HT1080 (cell line): ENCODE measurements at places on chromosomes 16 and 17. TPM values are rescaled to one million over a fixed set of nuclear protein-coding genes. Genes with fewer than 3 reads are reported as not detected.

Gene ZNF750
- total RNA-seq, result not detected in 2 replicates

Gene IFT20
- 48.6 and 63.8 TPM in 2 replicates for total RNA-seq

GRCh38 chr16:54628796-54629625 is 301.7 kb upstream of the IRX5 start:
- DNase-seq, result no peak

DNA sequence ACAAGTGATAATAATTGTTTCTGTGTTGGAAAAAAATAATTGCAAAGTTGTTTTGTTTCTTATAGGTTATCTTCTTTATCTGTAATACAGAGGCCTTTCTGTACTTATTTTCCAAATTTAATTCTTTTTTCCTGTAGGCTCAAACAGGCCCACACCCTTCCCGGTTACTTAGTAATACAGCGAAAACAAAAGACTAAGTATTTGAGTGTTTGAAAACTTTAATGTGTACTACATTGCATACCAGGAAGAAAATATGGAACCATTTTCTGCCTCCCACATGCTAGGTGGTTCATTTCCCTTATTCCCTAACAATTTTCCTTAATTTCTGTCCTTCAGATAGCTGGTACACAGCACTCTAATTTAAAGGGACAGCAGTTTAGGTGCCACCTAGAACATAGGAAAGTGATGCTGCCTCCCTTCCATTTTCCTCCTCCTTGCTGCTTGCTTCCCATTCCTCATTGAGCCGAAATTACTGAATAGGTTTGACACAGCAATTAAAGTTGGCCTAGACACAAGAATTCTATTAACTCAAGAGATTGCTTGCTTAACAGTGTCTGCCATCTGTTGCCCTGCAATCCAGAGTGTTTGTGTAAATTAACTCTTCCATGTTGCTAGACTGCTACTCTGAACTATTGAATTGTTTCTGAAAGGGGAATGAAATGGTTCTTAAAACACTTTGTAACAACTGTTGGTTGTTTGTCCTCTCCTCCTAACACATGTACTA is 24.2 kb downstream of the CYB5B start:
- no peak for DNase-seq

DNA sequence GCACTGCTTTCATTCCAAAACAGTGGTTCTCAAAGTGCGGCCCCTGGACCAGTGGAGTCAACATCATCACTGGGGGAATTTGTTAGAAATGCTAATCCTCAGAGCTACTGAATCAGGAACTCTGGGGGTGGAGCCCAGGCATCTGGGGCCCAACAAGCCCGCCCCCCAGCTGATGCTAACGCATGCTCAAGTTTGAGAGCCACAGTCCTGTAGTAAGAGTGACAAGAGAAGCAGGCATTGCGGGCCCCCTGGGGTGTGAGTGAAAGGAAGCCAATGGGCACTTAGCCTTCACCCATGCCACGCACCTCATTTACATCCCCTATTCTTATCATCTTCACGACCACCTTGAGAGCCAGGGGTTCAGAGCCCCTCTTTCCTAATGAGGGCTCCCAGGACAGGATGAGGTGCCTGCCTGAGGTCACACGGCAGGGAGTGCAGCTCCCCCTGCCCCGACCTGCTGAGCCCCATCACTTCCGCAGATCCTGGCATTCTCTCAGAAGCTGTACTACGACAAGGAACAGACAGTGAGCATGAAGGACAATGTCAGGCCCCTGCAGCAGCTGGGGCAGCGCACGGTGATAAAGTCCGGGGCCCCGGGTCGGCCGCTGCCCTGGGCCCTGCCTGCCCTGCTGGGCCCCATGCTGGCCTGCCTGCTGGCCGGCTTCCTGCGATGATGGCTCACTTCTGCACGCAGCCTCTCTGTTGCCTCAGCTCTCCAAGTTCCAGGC is 9.1 kb downstream of the CA4 start:
- DNase-seq, result no peak

Gene TPPP3
- not detected in 2 replicates for total RNA-seq

GRCh38 chr17:63365366-63366240 is 80.5 kb downstream of the CYB561 start:
- no peak for DNase-seq

Gene ZNF594
- 6.4 and 8.1 TPM in 2 replicates for total RNA-seq

Gene BCAR1
- 81.0 and 92.8 TPM in 2 replicates for total RNA-seq

Gene CA5A
- not detected in 2 replicates for total RNA-seq

GRCh38 chr16:27980919-27981700 is 82.4 kb downstream of the GSG1L start:
- DNase-seq, result no peak

Gene CX3CL1
- 0.03 and 0.07 TPM in 2 replicates for total RNA-seq

DNA sequence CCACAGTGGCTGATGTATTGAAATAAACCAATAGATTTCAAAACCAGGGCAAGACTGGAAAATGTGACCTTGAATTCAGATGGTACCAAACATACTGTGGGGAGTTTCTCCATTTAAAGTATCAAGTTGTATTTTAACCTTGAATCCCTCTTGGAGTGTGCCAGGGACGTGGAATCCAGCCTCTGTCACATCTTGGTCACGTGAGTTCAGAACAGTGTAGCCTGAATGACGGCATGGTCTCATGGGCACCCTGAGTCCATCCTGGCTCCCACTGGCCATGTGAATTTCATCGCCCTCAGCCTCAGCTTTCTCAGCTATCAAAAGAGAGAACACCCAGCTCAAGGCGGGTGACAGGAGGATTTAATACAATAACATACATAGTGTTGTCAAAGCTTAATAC is 6.8 kb downstream of the ZNF771 start:
- no peak for DNase-seq

DNA sequence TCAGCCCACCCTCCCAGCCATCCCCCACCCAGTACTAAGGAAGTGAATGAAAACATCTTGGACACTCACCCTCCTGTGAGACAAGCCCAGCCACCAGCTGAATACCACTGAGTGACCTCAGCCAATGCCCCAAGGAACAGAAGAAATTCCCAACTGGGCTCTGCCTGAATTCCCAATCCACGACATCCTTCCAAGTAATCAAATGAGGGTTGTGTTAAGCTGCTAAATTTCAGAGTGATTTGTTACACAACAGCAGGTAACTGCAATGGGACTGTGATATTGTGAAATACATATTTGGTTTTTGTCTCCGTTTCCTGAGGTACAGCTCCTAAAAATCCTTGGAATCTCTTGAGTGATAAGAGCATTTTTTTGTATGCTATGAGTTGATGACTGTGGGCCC is 578.7 kb upstream of the CDH11 start:
- DNase-seq, result no peak

DNA sequence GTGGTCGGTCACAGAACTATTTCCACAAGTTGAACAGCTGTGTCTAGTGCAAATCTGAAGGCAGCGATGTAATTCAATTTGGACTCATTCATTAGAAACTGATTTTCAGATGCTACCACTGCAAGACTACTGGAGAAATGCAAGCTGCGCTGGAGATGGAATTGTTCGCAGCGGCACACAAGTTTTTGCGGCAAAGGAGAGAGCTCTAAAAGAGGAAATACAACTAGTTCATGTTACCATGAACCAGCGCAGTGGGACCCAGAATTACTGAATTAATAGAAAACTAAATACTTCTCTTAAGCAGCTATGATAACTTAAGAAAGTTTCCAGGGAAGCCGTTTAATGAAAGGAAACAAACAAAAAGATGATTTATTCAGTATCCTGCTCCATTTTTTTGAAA is 1.9 kb downstream of the CREBBP start:
- no peak for DNase-seq

DNA sequence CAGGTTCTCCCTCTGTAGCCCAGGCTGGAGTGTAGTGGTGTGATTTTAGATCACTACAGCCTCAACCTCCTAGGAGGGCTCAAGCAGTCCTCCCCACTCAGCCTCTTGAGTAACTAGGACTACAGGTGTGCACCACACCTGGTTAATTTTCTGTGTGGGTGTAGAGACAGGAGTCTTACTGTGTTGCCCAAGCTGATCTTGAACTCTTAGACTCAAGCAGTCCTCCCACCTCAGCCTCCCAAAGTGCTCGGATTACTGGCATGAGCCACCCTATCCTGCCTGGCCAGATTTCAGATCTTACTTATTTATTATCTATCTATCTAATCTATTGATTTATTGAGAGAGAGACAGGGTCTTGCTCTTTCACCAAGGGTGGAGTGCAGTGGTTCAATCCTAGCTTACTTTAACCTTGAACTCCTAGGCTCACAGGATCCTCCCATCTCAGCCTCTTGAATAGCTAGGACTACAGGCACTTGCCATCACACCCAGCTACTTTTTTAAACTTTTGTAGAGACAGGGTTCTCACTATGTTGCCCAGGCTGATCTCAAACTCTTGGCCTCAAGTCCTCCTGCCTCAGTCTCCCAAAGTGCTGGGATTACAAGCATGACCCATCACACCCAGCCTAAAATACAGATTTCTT is 61.8 kb downstream of the TUBD1 start:
- no peak for DNase-seq

Gene NLRC3
- total RNA-seq, result under 0.01 and 0.11 TPM in 2 replicates

Gene SYT17
- total RNA-seq, result 1.0 and 1.4 TPM in 2 replicates

DNA sequence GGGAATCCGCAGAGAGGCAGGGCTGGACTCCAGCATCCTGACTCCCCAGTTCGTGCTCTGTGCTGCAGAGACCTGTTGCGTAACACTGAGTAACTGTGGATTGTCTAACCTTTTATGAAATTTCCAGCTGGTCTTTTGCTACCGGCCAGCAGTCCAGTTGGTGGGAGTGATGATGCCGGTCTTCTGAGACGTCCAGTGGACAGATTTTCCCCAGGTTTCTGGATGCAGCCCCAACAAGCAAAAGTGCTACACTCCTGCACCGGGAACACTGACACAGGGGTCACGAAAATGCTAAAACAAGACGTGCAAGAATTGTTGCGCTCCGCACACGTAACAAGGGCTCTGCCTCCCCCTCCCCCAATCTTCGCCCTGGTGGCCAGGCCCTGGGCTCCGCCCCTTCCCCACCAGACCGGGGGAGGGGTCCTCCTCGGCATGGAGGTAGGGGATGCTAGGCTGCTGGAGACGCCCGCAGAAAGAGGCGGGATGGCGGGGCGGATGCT is 701 bp upstream of the MRC2 start:
- DNase-seq, result peak; percentile 62

DNA sequence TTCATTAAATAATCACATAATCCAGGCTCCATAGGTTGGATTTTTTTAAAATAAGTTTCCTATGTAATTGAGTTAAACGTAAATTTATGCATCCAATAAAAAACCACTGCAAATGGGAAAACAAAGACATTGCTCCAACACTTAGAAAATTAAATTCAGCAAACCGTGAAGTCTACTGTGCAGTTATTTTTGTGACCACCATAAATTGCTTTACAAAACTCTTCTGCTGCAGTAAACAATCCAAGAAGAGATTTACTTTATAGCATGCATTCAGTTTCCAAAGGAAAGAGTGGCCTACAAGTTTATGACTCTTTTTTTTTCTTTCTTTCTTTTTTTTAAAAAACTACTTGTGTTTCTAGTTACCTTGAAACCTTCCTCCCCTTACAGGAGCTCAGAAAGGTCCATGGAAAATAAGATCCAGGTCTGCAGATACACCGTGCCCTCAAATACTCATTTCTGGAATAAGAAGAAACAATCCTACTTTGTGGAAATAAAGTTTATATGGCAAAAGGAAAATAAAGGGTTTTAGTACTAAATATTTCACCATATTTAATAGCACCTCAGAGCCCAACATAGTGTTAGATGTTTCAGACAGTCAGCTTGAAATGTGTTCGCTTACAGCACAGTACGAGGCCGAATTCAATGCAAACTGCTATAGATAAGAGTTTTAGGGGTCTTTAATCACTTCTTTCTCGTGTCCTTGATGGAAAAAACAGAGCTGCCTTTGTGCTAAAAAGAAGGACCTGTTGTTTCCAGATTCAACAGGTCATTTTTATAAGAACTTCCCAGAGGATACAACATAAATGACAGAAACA is 3.2 kb downstream of the HS3ST3A1 start:
- no peak for DNase-seq

Gene SKAP1
- 0.18 TPM in 1 of 2 replicates, not detected in the other for total RNA-seq
